ENCODE measurements at places on chromosomes 6 and 20.

GRCh38 chr6:119052987-119053386 is 25.5 kb downstream of the FAM184A start:
- DNase-seq, result no peak

DNA sequence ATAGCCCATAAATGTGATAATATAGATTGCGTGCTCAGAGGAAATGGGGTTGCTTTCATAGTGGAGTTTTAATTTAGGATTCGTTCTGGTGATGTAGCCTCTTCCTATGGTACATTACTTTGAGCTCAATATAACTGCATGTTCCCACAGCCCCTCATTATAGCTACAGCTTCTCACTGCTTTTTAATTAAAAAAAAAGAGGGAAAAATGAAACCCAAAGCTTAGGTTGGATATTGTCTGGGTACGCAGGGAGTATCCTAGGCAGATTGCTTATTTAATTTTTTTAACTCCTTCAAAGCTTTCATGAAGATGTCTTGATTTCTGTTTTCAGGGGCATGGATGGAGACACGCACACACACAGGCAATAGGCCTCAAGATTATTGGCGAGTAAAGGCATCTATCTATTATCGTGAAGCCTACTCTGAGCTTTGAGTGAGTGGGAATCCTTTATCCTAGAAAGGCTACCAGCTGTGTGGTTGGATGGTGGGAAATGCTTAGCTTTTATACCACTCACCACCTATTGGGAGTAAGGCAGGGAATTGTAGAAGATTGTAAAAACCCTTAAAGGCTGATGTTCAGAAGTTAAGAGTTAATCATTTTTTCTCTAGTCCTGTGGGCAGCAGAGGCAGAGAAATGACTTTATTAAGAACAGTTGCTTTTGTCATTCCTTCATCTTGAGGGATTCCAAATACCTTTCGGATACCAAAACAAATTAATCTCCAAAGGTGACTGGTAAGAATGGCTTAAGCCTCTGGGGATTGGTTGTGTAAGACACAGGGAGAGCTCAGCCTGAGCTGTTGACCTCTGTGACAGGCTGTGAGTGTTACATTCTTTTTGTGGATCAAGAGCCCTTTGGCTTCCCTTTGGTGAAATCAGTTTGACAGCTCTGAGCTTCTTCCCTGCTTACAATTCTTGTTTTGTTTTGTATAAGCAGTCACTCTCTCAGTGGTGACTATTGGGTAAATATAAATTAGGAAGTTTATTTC is 33.4 kb downstream of the CTNNBL1 start:
- no peak for DNase-seq

GRCh38 chr20:53934421-53935343 is 135.7 kb downstream of the BCAS1 start:
- no peak for DNase-seq

GRCh38 chr20:17875106-17875980 is 93.3 kb downstream of the SNX5 start:
- no peak for DNase-seq

GRCh38 chr6:15253203-15254022 is 7.5 kb downstream of the JARID2 start:
- no peak for DNase-seq
